ENCODE measurements at places on chromosomes 1 and 21.
A peak's percentile ranks its signal among the peaks of the same experiment; 100 is the strongest.

- no peak for DNase-seq
Observed at GRCh38 chr1:73106931-73107330, 824.6 kb upstream of the NEGR1 start.

DNA sequence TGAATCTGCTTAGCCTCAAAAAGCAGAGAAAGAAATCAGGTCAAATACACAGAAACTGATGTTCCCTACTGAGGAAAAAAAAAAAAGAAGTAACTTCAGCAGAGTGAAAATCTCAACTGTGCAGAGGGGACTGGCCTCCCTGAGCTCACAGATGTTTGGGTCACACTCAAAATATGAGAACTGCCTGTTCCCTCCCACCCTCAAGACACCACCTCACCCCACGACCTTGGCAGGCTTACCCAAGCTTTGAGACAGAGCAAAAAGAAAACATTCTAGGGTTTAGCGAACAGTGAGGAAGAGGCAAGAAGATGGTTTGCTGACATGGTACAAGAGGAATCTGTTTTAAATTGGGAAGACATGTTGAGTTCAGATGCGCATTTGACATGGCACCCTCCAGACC, 48.8 kb downstream of the NID1 start:
- DNase-seq: no peak

DNA sequence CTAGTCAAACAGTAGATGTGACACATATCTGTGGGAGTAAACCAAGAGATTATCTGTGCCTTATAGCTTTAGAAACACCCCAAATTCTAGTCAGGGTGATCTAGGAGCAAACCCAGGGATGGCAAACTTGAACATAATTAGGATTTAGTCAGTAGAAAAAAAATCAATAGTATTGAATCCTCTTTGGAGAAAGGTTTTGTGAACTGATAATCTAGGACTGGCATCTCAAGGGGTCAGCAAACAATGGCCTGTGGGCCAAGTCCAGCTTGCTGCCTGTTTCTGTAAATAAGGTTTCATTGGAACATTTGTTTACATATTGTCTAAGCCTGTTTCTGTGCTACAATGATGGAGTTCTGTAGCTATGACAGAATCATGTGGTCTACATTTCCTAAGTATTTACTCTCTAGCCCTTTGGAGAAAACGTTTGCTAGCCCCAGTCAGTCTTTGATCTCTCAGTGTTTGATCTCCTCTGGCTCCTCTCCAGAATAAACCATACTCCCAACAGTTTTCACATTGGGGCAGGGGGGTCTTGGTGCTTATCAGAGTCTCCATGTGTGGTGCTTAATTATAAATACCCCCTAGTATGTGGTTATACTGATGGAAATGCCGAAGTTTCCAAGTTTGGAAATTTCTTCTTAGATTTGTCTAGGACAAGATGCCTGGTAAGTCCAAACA, 385.8 kb downstream of the NTNG1 start:
- DNase-seq: no peak

DNA sequence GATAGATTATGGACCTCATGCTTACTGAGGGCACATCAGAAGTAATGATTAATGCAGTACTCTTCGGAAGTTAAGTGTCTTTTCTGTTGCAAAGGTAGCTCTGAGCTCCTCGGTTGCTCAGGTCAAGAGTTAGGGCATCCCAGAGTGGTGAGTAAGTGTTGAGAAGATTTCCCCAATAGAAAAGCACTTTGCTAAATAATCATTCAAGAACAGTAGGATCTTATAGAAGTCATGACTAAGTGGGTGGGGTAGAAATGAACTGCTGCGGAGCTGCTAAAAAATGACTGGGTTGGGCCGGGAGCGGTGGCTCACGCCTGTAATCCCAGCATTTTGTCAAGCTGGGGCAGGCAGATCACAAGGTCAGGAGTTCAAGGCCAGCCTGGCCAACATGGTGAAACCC, 648.6 kb upstream of the CAMK1G start:
- DNase-seq: no peak

DNA sequence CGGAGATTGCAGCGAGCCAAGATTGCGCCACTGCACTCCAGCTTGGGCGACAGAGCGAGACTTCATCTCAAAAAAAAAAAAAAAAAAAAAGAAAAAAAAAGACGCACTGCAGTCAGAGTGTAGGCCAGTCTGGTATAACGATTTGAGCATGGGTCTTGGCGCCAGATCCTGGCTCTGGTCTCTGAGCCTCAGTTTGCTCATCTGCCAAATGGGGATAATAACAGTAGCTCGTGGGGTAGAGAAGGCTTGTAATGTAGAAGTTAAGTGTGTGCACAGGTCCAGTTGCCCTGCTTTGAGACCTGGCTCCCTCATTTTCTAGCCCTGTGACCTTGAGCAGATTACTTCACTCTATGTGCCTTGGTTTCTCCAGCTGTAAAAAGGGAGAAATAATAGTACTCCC, 26.3 kb upstream of the GRHL3 start:
- no peak for DNase-seq

GRCh38 chr1:148373192-148373925, 109.7 kb downstream of the PPIAL4G start:
- no peak for DNase-seq

- no peak for DNase-seq
Observed at GRCh38 chr1:225820522-225821120, 10.7 kb downstream of the EPHX1 start.

DNA sequence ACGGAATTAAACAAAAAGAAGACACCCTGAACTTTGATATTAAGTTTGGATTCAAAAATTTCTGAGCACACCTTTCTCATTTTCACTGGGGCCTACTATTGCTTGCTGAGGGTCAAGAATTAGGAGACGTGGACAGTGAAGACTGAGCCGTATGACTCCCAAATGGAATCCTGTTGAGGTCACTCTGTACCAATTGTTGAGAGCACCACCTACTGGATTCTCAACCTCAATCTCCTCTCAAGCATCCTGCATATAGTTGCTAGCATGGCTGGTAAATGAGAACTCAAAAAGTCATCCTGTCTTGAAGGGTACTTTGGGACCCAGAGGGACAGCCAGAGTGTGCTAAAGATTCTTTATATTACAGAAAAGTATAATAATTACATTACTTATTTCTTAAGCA, 20.2 kb upstream of the MTR start:
- DNase-seq: no peak

DNA sequence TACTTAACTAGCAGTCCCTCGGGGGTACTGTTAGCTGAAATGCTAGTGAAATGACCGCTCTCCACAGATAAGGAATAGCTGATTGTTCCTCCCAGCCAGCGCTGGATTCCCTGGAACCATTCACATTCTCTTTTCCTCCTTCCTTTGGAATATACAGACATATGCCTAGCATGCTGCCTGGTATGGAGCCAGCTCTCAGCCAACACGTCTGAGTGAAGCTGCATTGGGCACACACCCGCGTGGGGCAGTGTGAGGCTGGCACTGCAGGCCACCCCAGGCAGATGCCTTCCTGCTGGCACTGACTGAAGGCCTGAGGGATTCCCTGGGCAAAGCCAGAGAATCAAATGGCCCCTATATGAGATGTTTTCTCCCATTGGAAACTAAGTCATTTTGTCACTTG, 66.7 kb downstream of the TLR5 start:
- no peak for DNase-seq

DNA sequence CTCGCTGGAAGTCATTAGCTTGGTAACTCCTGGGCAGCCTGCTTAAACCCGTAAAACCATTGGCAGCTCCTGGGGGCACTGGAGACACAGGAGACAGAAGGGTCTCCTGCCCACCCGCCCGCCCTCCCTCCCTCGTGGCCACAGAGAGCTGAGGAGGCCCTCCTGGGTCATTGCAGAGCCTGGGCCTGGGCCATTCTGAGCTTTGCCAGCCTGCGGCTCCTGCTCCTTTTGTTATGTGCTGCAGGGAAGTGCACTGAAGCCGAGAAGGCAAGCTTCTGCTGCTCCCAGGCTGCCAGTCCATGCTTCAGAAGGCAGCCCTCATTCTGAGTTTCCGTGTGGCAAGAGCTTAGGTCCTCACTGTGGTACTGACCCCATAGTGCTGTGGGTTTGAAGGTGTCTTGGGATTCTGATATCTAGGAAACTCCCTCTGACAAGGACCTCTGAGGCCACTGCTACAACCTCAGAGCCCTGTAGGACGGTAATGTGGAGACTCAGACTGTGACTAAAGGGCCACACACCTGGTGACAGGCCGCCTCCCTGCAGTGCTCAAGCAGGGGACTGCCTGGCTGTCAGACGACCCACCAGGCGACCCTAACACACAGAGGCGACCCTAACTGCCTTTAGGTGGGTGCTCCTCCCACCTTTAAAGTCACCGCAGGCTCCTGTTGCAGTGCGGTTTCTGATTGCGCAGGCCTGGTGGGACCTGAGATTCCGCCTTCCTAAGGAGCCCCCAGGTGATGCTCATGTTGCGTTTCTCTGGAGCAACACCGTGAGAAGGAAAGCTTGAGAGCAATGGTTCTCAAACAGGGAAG, 118.7 kb downstream of the IER5 start:
- no peak for DNase-seq

GRCh38 chr1:54812801-54813484, 11.8 kb upstream of the TTC22 start:
- no peak for DNase-seq

GRCh38 chr1:46489169-46489637, 433 bp upstream of the DMBX1 start:
- DNase-seq: no peak

DNA sequence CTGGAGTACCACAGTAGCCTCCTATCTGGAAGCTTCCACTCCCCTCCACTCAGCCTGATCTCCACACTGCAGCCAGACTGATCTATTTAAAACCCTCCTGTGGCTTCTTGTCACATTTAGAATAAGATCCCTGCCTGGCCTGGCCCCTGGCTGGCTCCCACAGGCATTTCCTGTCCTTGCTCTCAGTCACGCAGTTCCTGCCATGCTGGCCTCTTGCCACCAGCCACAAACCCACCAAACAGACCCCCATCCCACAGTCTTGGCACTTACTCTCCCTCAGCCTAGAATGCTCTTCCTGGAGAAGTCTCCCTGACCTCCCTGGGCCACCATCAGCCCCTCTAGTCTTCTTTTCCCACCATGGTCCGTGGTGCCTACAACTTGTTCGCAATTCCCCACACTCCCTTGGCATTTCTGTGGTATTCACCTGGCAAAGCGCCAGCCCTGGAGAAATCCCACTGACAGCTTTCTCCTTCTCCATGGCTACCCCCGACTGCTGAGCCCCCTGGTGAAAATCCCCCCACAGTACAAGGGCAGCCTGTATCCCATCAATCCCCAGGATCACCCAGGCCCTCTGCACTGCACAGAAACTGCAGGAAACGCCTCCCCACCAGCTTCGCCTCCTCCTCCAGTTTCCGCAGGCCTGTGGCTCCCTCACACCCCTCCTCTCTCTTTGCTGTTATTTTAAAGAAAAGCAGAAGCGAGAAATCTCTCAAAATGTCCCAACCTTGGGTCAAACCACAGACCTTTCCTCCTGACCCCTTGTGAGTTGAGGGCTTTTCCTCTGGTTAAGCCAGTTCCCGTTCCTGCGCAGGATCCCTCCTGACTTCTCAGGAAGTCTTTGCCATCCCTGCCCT, 94.5 kb downstream of the SYT2 start:
- DNase-seq: peak; percentile 26

- no peak for DNase-seq
Observed at GRCh38 chr1:76769911-76770310, 97.4 kb upstream of the ST6GALNAC5 start.

DNA sequence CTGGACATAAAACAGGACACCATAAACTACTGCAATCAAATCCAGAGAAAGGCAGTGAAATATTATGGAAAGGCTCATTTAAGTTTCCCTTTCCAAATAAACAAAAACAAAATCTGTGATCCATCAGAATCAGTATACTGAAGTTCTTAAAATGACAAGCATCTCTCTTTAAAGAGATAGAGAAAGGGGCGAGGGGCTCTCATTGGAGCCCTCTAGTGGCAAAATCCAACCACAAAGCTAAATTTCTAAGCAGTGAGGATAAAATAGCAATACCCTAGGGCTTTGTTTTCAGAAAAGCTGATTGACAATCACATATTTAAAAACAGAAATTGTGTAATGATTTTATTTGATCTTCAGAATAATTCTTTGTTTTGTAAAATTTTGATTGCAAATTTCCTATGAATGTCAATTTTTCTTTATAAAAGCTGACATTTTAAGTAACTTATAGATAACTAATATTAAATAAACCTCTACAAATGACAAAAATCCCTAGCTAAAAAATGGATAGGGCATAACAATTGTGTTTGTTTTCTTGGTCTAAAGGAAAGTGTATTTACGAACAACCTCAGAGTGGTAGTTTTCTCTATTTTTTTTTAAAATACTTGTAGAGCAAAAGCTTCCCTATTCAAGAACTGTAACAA, 138.2 kb downstream of the COL24A1 start:
- DNase-seq: no peak

DNA sequence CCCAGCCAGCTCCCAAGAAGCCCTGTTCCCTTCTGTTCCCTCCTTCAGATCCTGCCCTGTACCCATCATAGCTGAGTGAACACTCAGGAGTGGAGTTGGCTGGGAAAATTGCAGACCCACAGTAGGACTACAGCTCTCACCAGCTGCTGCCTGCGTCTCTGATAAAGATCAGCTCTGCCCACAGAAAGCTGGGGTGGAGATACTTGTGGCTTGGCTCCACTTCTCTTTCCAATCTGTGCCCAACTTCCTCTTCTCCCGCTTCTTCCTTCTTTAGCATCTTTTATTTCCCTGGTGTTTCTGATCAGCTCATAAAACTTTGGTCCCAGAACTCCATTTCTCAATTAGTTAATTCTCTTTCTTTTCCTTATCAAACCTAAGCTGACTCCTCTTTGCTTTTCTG, 5.5 kb upstream of the CD1A start:
- DNase-seq: no peak

DNA sequence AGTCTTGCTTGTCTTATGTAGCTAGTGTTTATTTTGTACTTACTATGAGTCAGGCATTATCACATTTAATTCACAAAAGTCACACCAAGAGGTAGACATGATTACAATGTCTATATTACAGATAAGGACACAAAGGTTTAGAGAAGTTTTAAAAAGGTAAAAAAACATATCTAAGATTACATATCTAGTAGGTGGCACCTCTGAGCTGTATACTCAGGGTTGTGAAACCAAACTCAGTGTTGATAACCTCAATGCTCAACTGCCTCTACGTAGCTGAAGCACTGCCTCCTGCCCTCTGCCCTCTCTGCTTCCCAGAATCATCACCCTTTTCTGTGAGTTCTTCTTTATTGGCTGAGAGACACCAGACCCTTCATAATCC, 431.3 kb downstream of the DISC1 start:
- no peak for DNase-seq

- DNase-seq: no peak
Observed at GRCh38 chr1:6811583-6811982, 26.3 kb downstream of the CAMTA1 start.

- DNase-seq: no peak
Observed at GRCh38 chr1:15941899-15942660, 33.8 kb downstream of the ZBTB17 start.

GRCh38 chr1:54984131-54984842, 3.9 kb downstream of the TMEM61 start:
- DNase-seq: no peak

DNA sequence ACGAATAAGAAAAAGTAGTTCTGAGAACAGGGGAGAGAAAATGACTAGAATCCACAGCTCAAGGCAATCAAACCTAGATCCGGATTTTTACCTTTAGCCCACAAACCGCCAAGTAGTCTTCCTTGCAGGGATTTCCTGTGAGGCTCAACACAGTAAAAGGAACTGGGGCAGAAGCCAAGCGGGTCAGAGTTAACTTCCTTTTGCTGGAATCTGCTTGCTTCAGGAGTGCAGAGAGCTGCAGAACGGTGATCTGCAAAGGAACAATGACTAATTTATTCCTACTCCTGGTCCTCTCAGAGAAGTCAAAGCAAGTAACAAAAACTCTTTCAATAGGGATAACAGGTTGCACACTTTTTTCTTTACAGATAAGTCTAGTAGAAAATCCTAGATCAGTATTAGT, 53.4 kb downstream of the UBR4 start:
- DNase-seq: no peak

Measured in T1000 (cell line).